ENCODE measurements at places on chromosomes 5 and 9.
A peak's percentile ranks its signal among the peaks of the same experiment; 100 is the strongest.

DNA sequence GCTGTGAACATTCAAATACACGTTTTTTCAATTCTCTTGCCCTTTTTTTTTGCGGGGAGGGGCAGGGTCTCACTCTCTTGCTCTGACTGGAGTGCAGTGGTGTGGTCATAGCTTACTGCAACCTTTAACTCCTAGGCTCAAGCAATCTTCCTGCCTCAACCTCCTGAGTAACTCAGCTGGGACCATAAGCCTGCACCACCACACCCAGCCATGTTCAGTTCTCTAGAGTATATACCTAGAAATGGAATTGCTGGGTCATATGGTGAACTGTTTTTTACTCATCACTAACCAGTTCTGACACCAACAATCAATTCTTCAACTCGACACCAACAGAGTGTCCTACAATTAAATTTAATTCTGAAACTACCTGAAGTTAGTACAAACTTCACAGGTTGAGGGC, 85.5 kb upstream of the ZNF169 start:
- no peak for DNase-seq

- DNase-seq = no peak
Measured at GRCh38 chr5:102539562-102539961, 40.8 kb upstream of the SLCO6A1 start.

- no peak for DNase-seq
Measured at GRCh38 chr5:2909035-2909434, 157.6 kb upstream of the IRX2 start.

GRCh38 chr5:138276402-138277054, 2.1 kb upstream of the GFRA3 start:
- DNase-seq = no peak

- DNase-seq = no peak
Measured at GRCh38 chr5:28737682-28738081, 1699.3 kb upstream of the CDH9 start.

GRCh38 chr5:344668-345067, 23.2 kb downstream of the AHRR start:
- DNase-seq = no peak

GRCh38 chr5:93100428-93100827, 480.6 kb downstream of the NR2F1-AS1 start:
- no peak for DNase-seq

DNA sequence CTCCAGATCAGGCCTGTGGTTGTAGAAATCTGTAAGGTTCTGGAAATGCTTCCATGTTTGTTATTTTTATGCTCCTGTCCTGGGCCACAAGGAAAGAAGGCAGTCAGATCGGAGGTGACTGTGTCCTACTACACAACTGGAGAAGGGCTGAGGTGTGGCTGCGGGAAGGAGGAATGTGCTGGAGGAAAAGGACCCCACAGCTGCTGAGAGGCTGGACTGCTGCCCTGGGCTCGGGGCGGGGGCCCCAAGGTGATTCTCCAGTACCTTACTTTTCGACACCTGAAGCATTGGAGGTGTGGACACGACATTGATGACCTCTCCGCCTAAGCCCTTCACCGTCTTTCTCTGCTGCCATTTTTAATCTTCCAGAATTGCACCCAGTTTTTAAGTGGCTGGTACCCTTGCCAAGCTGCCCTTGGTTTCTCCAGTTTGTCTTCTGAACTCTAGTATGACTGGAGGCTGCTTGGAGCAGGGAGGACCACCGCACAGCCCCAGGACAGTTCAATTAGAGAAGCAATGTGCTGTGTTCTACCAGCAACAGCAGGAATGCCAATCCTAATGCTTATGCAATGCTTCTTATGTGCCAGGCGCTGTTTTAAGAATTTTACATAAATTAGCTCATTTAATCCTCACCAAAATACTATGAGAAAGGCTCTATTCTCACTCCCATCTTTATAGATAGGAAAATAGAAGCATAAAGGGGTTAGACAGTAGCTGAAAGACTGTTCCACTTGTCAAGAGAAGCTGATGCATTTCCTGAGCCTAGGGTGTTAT, 13.5 kb upstream of the ANKRD33B start:
- peak; percentile 63 for DNase-seq

DNA sequence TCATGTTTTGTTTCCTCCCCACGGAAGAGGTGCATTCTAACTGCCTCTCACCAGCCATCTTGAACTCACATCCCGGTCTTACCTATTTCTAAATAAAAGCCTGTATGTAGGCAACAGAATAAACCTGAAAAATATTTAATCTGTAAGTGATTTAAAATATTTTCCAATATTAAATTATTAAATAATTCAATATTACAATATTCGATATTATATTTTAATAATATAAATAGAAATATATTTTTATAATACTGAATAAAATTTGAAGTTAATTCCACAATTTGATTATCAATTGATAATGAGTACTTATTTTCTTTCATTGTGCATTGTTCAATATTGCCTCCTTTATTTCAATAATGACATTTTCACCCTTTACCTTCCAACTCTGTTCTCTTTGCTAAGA, 404.4 kb downstream of the CYLC2 start:
- DNase-seq = no peak

- DNase-seq = peak; percentile 49
Measured at GRCh38 chr5:96880444-96881164, 4.3 kb downstream of the ERAP2 start.

GRCh38 chr5:126801992-126802294, 25.0 kb downstream of the LMNB1 start:
- DNase-seq = peak; percentile 65

- peak; percentile 87 for DNase-seq
Measured at GRCh38 chr5:38765399-38765861, 80.4 kb upstream of the OSMR start.

- DNase-seq = no peak
Measured at GRCh38 chr5:24491490-24491889, 153.3 kb downstream of the CDH10 start.

DNA sequence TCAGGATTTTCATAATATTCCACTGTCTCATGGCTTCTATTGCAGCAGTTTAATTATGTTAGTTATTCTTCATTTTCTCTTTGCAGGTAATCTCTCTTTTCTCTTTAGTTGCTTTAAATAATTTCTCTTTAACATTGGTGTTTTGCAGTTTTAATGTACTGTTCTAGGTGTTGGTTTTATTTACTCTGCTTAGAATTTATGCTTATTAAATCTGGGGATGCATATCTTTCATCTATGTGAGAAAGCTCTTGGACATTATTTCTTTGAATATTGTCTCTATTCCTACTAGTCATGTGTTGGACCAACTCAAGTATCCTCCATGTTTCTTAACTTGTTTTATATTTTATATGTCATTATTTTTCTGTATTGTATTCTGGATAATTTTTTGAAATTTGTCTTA, 218.7 kb upstream of the TUT7 start:
- no peak for DNase-seq

DNA sequence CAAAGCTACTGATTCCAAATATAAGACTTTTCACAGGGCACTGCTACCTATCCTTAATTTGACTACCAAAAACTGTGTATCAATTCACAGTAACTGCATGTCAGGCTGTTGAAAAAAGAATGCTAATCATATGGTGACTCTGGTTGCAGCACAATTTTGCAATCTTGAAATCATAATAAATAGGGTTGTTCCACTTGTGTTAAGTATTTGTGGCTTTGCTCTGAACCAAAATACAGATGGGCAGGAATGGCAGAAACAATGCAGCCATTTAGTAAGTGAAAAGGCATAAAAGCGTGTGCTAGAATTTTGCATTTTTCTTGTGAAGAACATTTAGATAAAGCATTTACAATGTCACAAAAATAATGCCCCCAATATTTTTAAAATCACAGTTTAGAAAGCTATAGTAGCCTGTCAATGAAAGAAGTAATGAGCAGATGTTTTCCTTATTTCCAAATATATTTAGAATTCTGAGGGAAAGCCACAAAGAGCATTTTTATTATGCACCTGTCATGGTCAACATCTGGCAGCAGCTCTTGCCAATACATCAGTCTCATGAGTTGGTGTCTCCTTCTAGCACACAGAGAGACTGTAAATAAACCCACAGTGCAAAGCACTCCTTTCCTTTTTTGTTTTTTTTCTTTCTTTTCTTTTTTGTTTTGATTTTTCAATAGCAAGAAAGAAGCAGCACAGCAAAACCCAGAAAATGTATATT, 54.8 kb upstream of the PAM start:
- DNase-seq = no peak

- no peak for DNase-seq
Measured at GRCh38 chr5:158070859-158071258, 211.9 kb upstream of the CLINT1 start.

DNA sequence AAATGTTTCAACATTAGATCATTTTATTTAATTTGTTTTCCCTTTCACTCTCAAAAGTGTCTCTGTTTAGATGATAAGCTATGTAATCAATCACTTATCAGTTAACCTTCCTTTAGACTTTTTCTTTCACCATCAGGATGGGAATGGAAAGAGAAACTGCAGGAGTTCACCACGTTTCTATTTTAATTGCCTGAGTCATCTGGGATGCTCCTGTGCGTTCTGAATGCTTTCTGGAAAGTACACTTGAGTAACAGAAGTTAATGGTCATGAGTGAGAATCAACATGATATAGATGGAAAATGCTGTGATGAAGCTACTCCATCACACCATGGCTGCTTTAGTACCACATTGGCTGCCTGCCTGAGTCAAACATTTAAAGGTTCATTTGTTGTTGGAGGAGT, 783.3 kb upstream of the CDH9 start:
- DNase-seq = peak; percentile 29

GRCh38 chr5:61362796-61363368, 30.8 kb downstream of the ZSWIM6 start:
- DNase-seq = no peak

DNA sequence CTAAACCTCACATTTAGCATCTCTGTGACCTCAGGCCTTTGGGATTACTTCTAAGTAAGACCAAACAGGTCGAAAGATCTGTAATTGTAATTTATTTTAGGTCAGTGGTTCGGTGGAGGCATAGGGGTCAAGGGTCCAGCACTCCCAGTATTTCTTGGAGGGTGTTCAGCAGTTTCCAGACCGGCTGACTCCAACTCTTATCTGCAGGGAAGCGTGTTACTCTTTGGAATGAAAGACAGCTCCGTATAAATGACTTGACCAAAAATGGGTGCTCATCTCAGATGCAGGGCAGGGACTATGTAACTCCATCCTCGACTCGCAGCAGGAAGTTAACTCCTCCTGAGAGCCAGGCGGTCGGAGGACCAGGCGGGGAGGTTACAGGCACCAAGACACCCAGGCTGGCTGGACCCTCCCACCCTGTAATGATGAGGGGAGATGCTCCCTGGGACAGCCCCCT, 620 bp upstream of the VPS13A start:
- peak; percentile 73 for DNase-seq

GRCh38 chr5:140113180-140113698, 670 bp upstream of the PURA start:
- DNase-seq = no peak

GRCh38 chr9:4272126-4272525, 27.7 kb downstream of the GLIS3 start:
- DNase-seq = no peak

DNA sequence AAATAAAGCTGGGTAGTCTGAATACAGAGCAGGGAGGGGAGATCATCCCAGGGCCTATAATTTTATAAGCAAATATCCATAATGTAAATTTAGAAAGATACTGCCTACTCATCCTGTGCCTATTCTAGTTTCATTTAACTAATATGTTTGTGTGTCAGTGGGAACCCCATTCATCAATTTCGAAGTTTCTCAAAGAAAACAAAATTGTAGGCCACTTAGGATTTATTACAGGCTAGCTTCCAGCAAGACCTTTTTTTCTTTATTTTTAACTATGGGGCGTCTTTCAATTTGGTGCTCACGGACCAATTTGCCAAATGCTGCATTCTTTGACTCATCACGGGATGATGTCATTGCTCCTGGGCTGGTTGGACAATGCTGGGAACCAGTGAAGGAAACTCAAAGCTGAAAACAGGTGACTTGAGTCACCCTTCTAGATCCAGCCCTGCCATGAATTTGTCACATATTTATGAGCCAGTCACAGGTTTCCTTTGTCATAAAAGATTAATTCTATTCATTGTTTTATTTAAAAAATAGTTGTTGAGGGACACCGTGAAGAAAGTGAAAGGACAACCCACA, 13.4 kb downstream of the PCSK5 start:
- no peak for DNase-seq

- peak; percentile 87 for DNase-seq
Measured at GRCh38 chr5:172798422-172799215, 27.6 kb upstream of the DUSP1 start.

DNA sequence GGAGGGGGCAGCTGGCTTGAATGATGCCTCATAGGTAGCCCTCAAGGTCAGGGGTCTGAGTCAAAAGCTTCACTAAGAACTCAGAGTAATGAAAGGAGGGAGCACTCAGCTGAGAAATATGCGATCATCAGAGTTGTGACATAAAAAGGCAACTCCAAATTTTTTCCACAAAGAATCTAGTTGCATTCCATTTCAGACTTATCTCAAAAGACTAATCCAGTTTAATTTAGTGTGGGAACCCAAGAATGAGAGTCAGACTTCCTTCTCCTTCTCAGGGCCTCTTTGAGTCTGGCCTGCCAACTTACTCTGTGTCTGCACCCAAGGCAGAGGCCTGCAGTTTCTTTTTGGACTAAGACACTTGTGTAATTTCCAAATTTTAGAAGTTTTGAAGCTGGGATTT, 34.7 kb downstream of the GABRP start:
- DNase-seq = peak; percentile 98

DNA sequence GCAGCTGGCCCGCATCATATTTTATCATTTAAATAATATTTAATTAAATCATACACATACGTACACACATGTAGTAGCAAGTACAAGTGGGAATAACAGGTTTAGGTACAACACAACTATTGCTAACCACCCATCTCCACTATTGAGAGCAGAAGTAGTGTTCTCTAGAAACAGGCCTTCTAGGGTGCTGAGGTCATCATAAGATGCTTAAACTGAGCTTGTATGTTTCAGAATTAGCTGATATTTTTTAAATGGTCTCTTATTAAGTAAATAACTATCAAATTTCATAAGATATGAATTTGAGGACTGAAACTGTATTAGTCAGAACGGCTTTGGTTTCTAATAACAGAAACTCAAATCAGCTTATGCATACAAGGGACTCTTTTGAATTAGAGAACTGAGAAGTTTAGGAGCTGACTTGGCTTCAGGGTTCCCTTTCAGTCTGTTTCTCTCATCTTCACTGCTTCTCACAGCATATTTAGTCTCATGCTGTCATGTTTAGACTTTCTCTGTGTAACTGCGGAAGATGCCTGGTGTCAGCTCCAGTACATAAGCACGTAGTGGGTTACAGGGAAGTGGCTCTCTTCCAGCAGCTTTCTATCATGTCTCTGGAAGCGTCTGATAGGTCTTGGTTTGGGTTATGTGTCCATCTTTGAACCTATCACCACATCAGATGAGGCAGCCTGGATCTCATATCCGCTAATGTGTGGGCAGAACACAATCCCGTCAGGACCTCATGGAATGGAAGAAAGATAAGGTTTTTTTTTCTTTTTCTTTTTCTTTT, 25.0 kb upstream of the OCLN start:
- peak; percentile 49 for DNase-seq

GRCh38 chr9:123861086-123861755, 68.7 kb downstream of the DENND1A start:
- no peak for DNase-seq

- DNase-seq = no peak
Measured at GRCh38 chr9:92882276-92882675, 4.4 kb upstream of the ZNF484 start.

GRCh38 chr5:111582993-111583601, 70.8 kb upstream of the STARD4 start:
- peak; percentile 99 for DNase-seq

All from amniotic epithelial cell (primary cell).